ENCODE measurements at places on chromosomes 6 and 20.

GRCh38 chr6:109227646-109228045, 132.3 kb downstream of the CEP57L1 start:
- DNase-seq, result no peak

DNA sequence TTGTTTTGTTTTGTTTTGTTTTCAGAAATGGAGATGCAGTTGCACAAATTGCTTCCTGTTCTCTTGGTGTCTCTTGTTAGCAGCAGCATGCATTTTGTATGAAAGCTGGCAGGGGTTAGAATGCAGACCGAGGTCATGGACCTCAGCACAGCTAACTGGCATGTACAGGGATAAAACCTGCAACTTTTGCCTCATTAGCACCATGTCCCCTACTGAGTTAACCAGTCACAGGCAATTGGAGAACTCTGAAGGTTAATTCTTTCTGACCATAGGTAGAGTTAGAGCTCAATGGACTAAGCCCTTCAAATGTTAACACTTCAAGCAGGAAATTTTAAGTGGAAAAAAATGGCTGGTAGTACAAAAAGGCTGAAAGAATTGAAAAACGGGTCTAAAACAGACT, 377.1 kb downstream of the ADGRB3 start:
- no peak for DNase-seq

DNA sequence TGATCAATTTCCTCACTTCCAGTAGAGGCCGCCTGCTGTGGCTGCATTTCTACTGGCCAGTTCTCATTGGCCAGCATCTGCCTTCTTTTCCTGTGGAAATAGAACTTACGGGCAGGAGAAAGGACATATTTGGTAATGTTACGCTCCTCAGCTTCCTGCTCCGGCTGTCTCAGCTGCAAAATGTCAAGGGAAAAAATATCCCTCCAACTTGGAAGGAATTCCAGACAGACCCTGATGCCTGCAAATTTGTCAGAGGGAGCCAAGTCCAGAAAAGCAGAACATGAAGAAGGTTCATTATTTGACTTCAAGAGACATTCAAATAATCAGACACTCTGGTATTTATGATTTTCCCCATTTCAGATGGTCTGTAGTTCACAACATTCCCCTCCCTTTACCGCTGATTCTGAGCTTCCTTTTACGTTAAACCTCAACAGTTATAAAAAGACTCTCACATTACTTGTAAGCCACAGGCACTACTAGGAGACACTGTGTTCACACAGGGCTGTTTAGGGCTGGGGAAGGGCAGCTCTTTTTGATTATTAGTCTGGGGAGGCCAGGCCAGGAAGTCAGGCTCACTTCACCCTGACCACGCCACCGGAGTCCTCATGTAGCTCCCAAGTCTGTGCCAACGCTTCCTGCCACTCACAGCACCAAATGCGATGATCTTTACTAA, 179.6 kb upstream of the CCN2 start:
- no peak for DNase-seq

DNA sequence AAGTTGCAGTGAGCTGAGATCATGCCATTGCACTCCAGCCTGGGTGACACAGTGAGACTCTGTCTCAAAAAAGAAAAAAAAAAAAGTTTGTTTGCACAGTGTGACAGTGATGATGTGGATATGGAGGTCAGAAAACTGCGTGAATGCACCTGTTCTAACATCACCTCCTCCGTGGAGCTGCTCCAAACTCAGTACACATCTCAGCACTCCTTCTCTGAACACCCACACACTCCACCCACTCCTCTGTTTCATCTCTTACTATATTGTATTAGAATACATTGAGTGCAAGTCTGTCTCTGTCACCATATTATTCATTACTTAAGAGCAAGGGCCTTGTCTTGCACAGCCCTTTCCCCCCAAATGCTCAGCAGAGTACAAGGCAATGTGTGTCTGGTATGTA, 51.5 kb upstream of the ENPP4 start:
- DNase-seq, result no peak

GRCh38 chr20:22410556-22411130, 173.7 kb downstream of the FOXA2 start:
- no peak for DNase-seq

GRCh38 chr6:63923139-63923739, 287.6 kb downstream of the PHF3 start:
- DNase-seq, result no peak

DNA sequence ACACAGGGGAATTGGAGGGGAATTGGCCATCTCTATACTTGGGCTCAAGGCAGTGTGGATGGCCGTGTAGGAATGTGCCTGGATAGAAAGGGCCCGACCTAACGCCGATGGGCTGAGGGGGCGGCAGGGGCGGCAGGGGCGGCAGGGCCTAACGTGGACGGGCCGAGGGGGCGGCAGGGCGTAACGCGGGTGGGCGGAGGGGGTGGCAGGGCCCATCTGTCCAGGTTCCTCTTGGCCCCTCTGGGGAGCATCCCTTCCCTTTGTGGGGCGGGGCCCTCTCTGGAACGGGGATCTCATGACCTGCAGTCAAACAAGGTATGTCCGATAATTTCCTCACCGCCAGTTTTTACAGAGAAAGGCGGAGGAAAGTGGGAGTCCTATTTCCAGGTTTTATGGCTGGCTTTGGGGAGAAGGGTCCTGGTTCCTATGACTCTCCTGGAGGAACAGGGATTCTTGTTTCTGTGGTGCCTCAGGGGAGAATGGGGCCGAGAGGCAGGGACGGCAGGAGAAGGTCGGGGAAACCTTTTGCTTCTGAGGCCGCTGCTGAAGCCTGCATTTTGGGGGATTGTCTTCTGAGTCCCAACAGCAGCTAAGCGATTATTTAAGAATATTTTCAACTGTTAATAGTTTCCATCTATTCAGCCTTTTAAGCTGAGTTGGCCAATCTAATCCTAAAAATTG, 100.8 kb upstream of the FRMD1 start:
- DNase-seq, result no peak

- DNase-seq, result no peak
Observed at GRCh38 chr6:130503146-130503545, 137.3 kb downstream of the TMEM200A start.

- no peak for DNase-seq
Observed at GRCh38 chr20:36336954-36337704, 31.0 kb downstream of the DLGAP4 start.

GRCh38 chr6:161215876-161216615, 57.8 kb downstream of the AGPAT4 start:
- DNase-seq, result no peak

GRCh38 chr6:96898241-96898851, 655 bp upstream of the NDUFAF4 start:
- no peak for DNase-seq

GRCh38 chr6:150276168-150276936, 92.5 kb upstream of the IYD start:
- no peak for DNase-seq

DNA sequence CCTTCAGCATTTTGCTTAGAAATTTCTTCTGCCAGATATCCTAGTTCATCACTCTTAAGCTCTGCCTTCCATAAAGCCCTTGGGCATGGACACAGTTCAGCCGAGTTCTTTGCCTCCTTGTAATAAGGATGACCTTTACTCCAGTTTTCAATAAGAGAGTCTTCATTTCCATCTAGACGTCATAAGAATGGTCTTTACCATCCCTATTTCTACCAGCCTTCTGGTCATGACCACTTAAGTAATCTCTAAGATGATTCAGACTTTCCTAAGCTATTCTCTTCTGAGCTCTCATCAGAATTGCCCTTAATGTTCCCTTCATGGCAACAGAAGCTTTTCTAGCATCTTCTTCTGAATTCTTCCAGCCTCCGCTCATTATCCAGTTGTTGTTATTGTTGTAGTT, 126.1 kb downstream of the TFAP2C start:
- no peak for DNase-seq

- DNase-seq, result no peak
Observed at GRCh38 chr6:116426551-116426950, 34.6 kb upstream of the CALHM6 start.

DNA sequence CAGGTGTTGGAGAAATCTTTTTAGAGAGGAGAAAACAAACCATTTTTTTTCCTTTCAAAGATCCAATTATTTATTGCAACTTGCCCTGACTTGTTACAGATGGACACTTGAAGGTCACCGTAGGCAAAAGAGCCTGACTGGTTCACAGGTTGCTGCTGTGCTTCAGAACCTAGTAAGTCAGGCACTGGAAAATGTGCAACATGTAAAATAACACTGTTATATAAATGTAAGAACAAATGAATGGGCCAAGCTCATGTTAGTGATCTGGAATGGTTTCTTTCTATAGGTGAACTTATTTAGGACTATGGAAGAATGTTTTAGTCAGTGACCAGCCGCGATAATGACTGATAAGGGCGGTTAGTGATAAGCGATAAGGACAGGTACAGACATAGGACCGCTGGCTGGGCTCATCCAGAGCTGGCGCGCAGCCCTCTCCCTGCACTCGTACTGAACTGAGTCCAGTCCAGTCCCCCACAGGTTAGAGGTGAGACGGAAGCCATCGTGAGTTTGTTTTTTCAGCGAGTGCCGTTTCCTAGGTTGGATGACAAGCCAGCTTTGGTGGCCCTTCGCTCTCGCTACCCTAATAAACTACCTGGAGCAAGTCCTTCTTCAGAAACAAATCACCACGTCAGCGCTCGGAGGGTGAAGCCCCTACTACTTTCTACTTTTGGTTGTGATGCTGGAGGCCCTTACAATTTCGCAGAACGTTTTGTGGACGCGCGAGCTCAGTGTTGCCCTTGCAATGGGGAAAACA, 94.4 kb upstream of the PRDM1 start:
- DNase-seq, result no peak

DNA sequence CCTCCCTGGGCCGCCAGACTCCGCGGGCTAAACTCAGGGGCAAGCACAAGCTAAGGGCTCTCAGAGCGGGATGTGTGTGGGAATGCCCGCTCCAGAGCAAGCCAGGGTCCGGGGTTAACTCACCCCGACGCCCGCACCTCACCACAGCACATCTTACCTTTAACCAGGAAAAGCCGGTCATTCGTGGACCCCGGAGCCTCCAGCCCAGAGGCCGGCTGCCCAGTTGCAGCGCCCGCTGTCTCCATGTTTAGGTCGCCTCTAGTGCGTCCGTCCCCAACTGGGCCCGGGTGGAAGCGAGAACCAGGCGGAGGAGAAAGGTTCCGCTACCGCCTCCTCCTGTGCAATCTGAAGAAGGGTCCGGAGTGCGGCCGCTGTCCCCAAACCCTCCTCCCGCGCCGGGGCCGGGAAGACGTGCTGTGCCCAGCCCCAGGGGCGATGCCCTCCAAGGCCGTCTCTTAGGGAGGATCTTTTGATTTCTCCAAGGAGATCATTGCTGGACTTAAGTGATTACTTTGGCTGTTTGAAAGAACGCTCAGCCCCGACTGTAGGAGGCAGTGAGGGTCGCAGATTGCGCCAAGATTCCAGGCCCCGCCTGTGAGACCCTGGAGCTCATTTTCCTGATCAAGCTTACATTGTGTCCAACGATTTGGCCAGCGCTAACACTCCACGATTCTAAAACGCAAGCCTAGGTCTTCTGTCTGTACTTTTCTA, at the start of gene TMEM242:
TSS of gene TMEM242 (minus strand) at position 265 of the 711 bp plus-strand sequence. CDS start at position 245, 20 bp downstream.
- DNase-seq, result peak; percentile 66

DNA sequence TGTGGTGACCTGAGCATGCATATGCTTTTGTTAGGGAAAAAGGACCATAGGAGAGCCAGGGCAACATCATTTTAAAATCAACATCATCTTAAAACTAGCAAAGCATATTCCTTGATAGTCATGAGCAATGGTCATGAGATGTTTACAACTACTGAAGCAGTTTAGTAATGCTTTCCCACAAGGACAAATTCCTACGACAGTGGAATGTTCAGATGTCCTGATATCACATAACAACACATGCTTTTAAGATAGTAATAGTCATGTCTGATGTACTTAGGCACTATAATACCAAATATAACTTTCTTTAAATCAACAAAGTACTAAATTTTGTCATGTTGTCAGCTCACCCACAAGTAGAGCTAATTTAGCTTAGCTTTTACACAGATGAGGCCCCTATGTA, 370.3 kb downstream of the HTR1B start:
- DNase-seq, result no peak

DNA sequence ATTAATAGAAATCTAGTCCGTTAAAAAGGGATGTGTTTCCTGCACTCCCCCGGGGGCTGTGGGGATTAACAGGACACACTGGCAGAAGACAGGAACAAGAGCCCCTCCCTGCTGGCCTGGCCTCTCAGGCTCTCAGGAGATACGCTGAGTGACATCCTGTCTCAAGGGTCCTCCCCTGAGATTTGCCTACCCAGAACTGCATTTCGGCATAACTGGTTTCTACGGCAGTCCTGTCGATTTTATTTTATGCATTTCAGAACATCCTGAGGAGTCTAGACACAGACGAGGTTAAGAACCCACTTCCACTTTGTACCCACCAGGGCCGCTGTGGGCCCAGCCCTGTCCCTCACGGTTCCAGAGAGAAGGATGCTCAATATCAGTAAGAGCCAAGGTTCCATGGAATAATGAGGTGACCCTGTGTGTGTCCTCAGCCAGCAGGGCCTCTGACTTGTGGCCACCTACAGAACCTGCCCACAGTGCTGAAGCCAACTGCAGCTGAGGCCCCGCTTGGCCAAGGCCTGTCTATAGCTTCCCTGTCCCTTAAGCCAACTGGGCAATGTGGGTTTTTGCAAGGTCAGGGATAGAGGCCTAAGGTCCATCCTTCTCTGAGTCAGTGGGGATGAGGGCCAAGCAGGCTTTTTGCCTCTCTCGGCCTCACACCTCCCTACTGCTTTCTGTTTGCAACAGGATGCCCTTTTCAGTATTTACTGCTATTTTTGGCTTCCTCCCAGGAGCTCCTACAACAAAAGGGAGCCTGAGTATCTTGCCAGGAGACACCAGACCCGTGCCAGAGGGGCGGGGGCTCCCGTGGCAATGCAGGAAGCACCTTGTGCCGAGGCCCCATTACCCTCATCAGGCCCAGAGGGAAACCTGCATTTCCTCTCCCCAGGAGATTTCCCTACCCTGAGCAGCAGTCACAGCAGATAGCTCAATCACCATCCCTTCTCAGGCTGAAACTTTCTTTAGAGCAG, 14.7 kb downstream of the UQCC2 start:
- peak; percentile 40 for DNase-seq
